ENCODE measurements at places on chromosomes 16 and 17.

GRCh38 chr16:26149364-26150190, 457.8 kb downstream of the HS3ST4 start:
- no peak for DNase-seq

GRCh38 chr17:40326832-40327199, 17.8 kb downstream of the RARA start:
- DNase-seq, result no peak

DNA sequence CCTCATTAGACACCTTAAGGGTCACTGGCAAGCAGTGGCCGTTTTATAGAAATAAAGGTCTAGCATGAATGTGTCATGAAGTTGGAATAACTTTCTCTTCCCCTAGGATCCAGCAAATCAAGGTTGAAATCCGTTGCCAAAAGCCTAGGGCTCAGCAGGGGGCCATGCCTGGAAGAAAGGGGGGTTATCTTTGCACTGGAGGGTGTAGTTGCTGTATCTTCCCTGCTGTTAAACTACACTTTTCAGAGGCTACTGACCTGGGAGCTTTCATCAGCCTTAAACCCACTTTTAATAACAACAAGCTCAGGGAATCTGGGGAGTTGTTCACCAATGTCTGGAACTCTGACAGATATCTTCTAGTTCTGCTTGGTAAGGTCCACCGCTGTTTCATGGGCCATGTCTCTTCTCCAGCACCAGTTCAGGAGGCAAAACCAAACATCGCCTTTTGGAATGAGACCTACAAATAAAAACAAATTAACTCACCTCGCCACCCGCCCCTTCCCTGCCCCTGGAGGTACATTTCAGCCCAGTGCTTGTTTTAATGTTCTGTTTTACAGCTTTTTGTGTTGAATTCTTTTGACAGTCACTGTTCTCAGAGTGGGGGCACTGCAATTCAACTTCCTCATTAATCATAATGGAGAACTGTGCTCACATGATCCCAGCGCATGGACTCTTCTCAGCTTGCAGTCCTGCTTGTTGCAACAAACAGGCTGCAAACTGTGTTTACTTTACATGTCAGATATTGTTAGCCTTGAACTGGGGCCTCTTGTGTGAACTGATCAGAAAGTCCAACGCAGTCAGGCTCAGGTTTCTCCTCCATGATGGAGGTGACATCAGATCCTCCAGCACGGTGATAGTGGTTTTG, 508.7 kb downstream of the KCNJ2 start:
- DNase-seq, result no peak

DNA sequence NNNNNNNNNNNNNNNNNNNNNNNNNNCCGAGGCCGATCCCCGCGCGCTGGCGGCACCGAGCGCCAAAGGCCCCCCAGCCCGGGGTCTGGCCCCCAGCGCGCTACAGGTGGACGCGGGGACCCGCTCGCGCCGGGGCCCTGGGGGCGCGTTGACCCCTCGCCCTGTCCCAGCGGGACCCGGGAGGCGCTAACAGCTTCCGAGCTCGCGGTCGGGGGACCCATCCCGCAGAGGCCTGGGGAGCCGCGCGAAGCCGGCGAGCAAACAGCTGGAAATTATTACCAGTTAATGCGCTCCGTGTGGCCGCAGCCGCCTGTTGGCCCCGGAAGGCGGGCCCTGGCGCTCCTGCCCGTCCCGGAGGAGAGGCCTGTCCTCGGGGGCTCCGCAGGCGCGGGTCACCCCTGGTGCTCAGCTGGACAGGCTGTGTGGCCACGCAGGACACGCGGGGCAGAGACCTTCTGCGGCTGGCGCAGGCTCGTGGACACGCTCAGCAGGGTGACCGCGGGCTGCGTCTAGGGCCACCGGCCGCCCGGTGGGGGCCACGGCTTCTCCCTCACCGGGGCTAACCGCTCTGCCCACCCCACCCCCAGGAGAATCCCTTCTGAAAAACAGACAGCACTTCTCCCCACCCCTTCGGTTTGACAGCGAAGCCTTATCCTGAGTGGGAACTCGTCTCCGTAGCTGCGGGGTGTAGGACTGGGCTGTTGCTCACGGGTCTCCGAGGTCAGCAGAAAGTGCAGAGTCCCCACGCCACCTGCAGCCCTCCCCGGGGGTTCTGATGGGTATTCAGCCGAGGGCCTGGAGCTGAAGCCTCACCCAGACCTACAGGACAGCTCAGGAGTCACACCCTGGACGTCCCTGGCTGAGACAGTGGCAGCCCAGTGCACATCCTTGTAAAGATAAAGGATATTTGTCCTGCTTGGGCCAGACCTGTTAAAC, 138.7 kb upstream of the RPH3AL start:
- DNase-seq, result peak; percentile 34

DNA sequence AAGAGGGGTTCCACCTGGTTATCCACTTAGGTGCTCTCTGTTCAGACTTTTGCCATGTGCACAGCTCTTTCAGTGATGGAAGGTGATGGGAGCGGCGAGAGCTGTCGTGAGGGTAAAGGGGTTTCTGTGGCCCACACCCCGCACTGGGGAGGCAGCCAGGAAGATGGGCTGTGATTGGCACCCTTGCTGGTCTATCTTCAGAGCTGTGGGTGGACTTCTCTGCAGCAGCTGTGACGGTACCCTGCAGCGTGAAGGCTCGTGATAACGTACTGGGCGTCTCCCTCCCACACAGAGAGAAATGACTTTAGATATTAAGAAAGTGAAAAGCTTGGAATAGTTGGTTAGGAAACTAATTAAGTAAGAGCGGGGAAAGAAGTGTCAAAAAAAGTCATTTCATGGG, 45.8 kb downstream of the MPRIP start:
- no peak for DNase-seq

DNA sequence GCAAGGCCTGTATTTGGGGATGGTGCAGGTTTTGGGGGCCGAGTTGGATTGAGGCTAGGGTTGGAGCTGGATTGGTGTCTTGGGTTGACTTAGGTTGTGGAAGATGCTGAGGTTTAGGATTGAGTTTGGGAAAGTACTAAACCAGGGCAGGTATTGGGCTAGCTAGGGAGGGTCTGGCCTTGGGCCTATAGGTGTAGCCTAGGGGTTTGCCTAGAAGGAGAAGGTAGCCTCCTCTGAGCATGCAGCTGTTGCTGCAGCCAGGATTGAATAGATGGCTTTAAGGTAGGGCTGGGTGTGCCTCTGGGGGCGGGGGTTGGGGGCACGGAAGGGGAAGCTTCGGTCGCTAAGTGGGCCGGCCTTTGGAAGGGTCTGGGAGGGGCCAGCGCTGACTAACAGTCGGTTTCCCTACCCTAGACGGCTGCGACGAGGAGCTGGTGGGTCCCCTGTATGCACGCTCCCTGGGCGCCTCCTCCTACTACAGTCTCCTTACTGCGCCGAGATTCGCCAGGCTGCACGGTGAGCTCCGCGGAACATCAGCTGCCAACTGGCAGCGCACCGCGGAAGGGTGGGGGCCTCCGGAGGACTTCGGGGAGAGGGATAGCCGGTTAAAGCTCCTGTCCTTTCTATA, 1.2 kb downstream of the CNTNAP1 start:
- no peak for DNase-seq

- no peak for DNase-seq
Measured at GRCh38 chr16:647173-647902, 1.8 kb upstream of the WDR90 start.

GRCh38 chr16:89315791-89316581, 98.5 kb downstream of the ZNF778 start:
- DNase-seq, result peak; percentile 74

DNA sequence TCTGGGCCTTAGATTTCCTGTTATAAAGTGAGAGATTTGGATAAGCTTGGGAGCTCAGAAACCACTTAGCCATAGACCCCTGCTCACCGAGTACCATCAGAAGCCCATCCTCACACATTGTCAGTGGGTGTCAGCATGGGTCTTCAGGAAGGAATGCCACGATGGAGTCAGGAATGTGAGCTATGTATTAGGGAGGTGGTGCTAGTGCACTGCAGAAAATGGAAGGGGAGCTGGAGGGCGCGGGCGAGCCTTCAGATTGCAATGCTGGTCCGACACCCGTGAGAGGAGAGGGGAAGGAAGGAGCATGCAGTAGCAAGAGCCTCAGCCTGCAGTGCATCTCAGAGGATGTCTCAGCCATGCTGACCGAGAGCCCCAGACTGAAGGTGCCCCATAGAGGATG, 294.5 kb downstream of the FOXL1 start:
- no peak for DNase-seq

GRCh38 chr17:29557085-29557738, 9.6 kb downstream of the ABHD15 start:
- DNase-seq, result no peak

- DNase-seq, result no peak
Measured at GRCh38 chr16:85856585-85856984, 42.4 kb upstream of the IRF8 start.

- no peak for DNase-seq
Measured at GRCh38 chr16:87420026-87421002, 28.2 kb downstream of the MAP1LC3B start.

- no peak for DNase-seq
Measured at GRCh38 chr16:10123141-10123540, 59.1 kb downstream of the GRIN2A start.

- DNase-seq, result no peak
Measured at GRCh38 chr16:86035906-86036305, 136.9 kb downstream of the IRF8 start.

GRCh38 chr16:8819411-8820034, 21.9 kb downstream of the PMM2 start:
- no peak for DNase-seq

DNA sequence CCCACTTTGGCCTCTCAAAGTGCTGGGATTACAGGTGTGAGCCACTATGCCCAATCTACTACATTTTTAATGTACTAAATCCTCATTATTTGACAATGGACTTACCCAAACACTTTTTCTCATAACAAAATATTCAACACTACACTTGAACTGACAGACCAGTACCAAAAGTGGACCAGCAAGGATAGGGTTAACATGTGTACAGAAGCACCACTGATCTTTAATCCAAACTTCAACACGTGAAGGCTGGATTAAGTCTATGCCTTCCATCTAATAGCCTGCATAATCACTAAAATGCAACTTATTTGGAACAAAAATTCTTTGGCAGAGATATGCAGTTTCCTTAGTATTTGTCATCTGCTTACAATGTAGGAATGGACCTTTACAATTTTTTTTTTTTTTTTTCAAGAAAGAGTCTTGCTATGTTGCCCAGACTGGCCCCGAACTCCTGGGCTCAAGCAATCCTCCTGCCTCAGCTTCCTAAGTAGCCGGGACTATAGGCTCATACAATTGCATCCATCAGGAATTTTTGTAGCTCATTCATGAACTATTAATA, 60.0 kb upstream of the BCAR1 start:
- DNase-seq, result no peak

GRCh38 chr17:49015179-49015923, 18.2 kb downstream of the IGF2BP1 start:
- DNase-seq, result no peak

DNA sequence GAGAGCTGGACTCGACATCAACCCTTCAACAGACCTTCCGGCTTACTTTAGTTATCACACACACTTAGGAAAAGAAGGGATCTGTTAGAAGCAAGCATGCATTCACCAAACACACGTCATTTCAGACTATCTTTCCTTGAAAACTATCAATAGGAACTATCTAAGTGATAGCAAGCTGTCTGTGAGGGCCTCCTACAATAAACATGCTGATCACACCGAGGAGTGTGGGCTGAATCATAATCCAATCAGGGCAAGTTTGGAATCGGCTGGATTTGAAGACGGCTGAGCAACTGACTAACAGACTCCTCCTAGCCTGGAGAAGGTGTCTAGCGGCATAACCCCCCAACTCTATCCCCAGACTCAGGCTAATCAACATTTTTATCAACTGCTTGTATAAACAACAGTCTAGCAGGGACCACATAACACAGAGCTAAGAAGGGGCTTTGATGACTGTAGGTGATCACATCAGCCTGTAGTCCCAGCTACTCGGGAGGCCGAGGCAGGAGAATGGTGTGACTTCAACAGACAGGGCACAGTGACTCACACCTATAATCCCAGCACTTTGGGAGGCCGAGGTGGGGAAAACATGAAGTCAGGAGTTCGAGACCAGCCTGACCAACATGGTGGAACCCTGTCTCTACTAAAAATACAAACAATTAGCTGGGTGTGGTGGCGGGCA, 14.1 kb downstream of the NXN start:
- DNase-seq, result no peak

GRCh38 chr17:83084621-83085056, 5.2 kb downstream of the METRNL start:
- DNase-seq, result no peak

Measured in CD4-positive, alpha-beta T cell treated with Interleukin-4 for 1 hour (primary cell).